ENCODE measurements at places on chromosomes 16 and 17.

GRCh38 chr16:55021595-55022475 is 91.2 kb downstream of the IRX5 start:
- DNase-seq, result no peak

- no peak for DNase-seq
These were observed 136.9 kb downstream of the MAP2K6 start for GRCh38 chr17:69551212-69552010.

- no peak for DNase-seq
These were observed 2.1 kb upstream of the ZNF267 start for GRCh38 chr16:31871510-31871909.

DNA sequence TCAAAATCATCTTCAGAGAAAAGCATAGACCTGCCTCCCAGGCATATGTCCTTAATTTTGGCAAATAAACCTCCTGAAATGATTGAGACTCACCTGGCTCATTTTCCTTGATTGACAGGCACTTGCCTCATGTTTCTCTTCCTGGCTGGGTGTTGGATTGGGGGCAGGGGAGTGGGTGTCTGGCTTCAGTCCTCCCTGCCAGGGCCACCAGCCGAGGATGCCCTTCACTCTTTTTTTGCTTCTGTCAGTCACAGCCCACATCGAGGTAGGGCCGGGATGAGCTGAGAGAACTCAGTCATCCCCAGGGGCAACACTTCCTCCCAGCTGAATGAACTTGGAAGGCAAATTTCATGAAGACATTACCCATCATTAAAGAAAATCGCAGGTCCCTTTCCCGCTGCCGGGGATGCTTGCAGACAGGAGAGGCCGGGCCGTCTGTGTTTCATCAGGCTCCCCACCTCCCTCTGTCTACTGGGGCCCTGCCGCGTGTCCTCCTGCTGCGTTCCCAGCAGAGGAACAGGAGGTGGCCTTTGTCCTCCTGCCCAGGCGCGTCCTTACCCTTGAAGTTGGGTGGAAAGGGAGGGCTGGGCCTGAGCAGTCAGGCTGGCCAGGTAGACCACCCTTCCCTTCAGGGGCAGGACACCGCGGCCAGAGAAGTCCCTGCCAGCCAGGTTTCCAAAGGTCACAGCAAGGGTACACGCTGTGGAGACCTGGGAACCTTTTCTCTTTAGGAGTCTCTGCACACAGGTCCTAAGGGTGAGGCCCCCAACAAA is 11.2 kb upstream of the DNAH17 start:
- no peak for DNase-seq

- DNase-seq, result peak; percentile 71
These were observed 469 bp downstream of the AMZ2 start for GRCh38 chr17:68248199-68248825.

DNA sequence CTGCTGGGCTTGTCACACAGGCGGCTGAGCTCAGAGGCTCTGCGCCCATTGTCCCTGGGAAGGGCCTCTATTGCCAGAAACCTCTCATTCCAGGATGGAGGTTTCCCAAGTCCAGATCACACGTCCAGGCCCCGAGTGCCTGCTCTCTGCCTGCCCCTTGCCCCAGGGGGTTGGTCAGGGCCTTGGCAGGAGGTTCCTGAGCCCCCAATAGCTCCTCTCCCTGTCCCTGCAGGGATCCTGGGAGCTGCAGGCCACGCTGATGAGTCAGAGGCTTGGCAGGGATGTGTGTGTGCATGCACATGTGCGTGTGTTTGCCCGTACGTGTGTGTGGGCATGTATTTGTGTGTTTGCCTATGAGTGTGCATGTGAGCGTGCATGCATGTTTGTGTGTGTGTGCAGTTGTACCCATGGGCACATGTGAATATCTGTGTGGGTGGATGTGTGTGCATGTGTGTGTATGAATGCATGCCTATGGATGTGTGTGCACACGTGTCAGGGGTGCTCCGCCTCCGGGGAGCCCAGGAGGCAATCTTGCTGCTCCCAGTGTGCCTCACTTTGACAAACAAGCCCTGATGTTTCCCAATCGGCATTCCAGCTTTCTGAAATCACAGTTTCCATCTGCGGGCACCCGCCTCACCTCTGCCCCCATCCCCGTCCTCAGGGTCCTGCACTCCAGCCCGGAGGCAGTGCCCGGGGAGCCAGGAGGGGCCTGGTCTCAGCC is 98.4 kb upstream of the GSE1 start:
- DNase-seq, result peak; percentile 67

DNA sequence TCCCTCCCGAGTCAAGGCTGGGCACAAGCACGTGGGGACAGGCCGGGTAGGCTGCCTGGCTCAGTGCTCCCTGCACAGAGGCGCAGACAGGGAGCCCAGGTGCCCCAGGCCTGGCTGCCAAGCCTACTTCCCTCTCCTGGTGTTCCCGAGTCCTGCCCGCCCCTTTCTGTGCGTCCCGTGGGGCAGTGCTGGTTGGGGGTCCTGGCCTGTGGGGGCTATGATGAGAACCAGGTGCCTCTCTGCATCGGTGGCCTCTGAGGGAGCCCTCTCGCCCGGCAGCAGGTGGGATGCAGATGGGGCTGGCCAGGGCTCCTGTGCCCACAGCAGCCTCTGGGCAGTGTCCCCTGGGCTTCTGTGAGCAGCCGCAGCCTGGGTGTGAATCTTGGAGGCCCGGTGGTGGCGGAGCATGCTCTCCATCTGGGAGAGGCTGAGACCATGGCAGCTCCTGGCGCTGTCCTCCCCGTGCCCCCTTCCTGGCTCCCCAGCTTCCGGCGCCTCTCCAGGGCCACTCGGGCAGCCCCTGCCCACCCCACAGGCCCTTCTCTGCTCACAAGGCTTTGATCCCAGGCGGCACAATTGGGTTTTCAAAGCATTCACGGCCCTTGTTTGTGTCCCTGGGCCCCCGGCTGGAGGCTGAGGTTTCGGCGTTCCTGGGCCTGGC is 7.2 kb downstream of the CENPX start:
- DNase-seq, result no peak

Data from Ammon's horn (tissue), 1 donor.